ENCODE measurements at places on chromosomes 3 and 15.
A peak's percentile ranks its signal among the peaks of the same experiment; 100 is the strongest.

- H3K36me3 ChIP-seq = no peaks in the 10 kb centered on the region
- H3K4me3 ChIP-seq = no peak overlapping the region
- H3K27ac ChIP-seq = no peak overlapping the region
- no peaks in the 10 kb centered on the region for H3K4me1 ChIP-seq
- no peaks in the 10 kb centered on the region for H3K27me3 ChIP-seq
These were observed 76.3 kb downstream of the RAB11A start for GRCh38 chr15:65945616-65946015.

- DNase-seq = peak; percentile 83
- H3K27ac ChIP-seq = peak overlapping the region; percentile 91
- no peaks in the 10 kb centered on the region for H3K27me3 ChIP-seq
- peak overlapping the region; percentile 51 for H3K4me3 ChIP-seq
- H3K36me3 ChIP-seq = peaks cover 26% of the 10 kb centered on the region
These were observed 69.0 kb downstream of the RAB7A start for GRCh38 chr3:128794770-128795649.

DNA sequence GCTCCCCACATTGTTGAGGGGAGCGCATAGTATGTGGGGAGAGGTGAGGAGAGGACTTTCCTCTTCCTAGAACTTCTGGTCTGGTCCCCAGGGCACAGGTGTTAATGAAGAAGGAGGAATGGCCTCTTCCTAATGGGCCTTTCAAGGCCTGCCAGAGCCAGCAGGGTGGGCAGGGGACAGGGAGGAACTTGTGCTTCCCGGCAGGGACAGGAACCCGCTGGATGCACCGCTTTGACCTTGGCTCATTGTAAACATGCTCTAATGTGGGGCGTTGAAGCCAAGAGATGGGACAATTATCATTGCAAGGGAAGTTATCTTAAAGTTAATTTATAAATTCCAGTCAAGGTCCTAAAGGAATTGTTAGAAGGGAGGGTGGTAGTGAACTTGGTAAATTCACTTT is 21.0 kb upstream of the CHRNB4 start:
- no peaks in the 10 kb centered on the region for H3K36me3 ChIP-seq
- no peak overlapping the region for H3K27ac ChIP-seq
- no peak for DNase-seq
- no peak overlapping the region for H3K4me3 ChIP-seq
- peaks cover 6% of the 10 kb centered on the region for H3K4me1 ChIP-seq

DNA sequence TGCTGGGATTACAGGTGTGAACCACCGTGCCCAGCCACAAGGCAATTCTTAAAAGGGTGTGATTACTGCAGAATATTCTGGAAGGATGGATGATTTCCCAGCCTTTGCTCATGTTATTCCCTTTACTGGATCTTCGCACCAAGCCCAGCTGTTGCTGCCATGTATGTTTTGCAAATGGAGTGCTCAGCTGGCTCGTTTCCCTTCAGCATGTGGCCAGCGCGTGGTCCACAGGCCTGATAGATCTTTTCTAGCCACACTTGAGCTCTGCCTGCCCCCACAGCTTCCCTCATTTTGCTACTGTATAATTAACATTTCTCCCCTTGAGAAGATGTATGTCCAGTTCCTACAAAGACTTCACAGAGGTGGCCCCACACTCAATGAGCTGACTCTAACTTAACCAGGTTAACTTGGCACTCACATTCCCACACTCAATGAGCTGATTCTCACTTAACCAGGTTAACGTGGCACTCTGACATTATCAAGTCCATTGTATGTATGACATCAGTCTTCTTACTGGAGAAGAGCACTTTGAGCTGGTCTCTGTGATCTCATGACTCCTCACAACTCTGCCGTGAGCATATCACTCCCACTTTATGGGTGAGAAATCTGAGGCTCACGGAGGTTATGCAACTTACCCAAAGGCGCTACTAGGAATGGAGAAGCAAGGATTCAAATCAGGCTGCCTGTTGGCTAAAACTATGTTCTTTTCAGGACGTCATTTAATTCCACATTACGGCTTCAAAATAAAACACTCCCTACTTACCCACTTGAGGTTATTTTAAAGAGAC is 49.2 kb downstream of the TM4SF4 start:
- no peaks in the 10 kb centered on the region for H3K36me3 ChIP-seq
- no peak for DNase-seq
- H3K27me3 ChIP-seq = peaks cover 6% of the 10 kb centered on the region
- H3K27ac ChIP-seq = no peak overlapping the region

DNA sequence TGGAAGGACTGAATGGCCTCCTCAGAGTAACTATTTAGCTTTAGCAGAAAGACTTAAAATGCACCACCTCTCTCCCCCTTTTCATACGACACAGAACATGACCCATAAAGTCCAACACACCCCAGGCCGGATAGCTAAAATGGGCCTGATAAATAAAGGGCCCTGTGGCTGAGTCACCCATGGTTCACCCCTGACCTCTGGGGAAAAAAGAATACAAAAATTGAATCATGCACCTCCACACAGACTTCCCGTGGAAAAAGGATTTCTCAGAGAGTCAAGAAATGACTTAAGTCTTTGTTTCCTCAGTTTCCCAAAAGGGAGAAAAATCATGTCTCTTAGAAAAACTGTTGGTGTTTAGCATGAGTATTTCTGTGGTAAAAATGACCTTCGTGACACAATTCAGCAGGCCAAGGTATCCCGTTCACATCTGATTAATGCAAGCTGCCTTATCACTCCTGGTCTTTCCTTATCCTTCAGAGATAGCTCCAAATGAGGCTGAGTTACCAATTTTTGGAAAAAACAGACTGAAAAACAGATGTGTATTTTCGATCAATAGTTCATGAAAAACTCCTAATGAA is 34.0 kb upstream of the ARHGEF3 start:
- H3K4me3 ChIP-seq = no peak overlapping the region
- no peak for DNase-seq
- no peaks in the 10 kb centered on the region for H3K27me3 ChIP-seq
- H3K27ac ChIP-seq = no peak overlapping the region
- H3K36me3 ChIP-seq = peaks cover 1% of the 10 kb centered on the region
- H3K4me1 ChIP-seq = peaks cover 47% of the 10 kb centered on the region

DNA sequence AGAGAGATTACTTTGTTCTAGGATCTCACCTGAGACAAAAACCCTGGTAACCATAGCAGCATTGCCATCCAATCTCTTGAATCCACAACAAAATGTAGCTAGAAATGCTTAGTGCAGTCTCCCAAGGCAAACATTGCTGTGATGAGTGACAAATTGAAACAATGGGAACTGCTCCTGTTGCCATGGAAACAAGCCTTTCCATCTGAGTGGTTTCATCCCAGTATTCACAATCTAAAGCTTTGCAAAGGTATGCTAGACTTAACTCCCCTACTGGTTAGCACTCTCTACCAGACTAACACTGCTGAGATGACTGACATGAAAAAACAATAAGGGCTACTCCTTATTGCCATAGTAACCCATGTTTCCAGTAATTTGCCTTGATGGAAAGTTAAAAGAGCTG is 172.6 kb upstream of the CNTN3 start:
- DNase-seq = no peak
- H3K27me3 ChIP-seq = no peaks in the 10 kb centered on the region
- H3K27ac ChIP-seq = no peak overlapping the region

DNA sequence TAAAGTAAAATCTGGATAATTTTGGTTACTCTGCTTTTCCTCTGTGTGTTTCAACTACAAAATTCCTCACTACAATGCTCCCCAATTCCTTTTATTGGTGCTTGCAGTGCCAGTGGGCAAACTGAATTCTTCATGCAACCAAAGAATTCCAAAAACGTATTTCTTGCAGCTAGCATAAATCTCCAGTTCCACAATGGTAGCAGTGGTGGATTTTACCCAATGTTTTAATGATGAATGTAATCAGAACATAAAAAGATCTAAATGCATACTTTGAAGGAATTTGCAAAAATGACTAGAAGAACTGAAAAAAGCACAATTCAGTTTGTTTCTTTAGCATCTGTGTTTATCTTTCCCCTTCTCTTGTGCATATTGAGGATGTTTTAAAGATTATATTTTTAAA is 359.6 kb upstream of the TPRG1 start:
- H3K4me3 ChIP-seq = no peak overlapping the region
- no peaks in the 10 kb centered on the region for H3K27me3 ChIP-seq
- no peak overlapping the region for H3K27ac ChIP-seq
- no peaks in the 10 kb centered on the region for H3K4me1 ChIP-seq
- no peak for DNase-seq
- H3K36me3 ChIP-seq = peaks cover 10% of the 10 kb centered on the region

- H3K27me3 ChIP-seq = peaks cover 7% of the 10 kb centered on the region
- H3K36me3 ChIP-seq = peaks cover 2% of the 10 kb centered on the region
- DNase-seq = no peak
These were observed 146.0 kb upstream of the SMAD3 start for GRCh38 chr15:66919421-66919820.

DNA sequence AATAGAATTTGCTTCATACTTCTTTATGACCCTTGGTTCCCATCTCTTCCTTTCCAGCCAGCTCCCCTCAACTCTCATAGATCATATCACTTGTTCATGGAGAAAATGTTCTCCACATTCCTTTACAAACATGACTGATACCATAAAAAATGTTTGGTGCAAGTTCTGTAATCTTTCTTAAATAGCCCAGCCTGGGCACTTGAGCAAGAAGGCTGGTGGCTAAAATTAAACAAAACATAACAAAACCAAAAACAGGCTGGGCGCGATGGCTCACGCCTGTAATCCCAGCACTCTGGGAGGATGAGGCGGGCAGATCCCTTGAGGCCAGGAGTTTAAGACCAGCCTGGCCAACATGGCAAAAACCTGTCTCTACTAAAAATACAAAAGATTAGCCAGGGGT is 8.9 kb upstream of the POLR2M start:
- H3K27me3 ChIP-seq = no peaks in the 10 kb centered on the region
- H3K4me1 ChIP-seq = peaks cover 5% of the 10 kb centered on the region
- DNase-seq = no peak
- no peaks in the 10 kb centered on the region for H3K36me3 ChIP-seq

- no peak overlapping the region for H3K4me3 ChIP-seq
- no peaks in the 10 kb centered on the region for H3K27me3 ChIP-seq
- no peak for DNase-seq
- peaks cover 3% of the 10 kb centered on the region for H3K4me1 ChIP-seq
- no peaks in the 10 kb centered on the region for H3K36me3 ChIP-seq
These were observed 476.0 kb upstream of the TBL1XR1 start for GRCh38 chr3:177673112-177673914.

- no peak for DNase-seq
- H3K27me3 ChIP-seq = no peaks in the 10 kb centered on the region
- no peaks in the 10 kb centered on the region for H3K36me3 ChIP-seq
- H3K27ac ChIP-seq = no peak overlapping the region
These were observed 31.4 kb upstream of the MAGEF1 start for GRCh38 chr3:184743248-184743647.

- H3K27ac ChIP-seq = no peak overlapping the region
- no peaks in the 10 kb centered on the region for H3K36me3 ChIP-seq
- H3K27me3 ChIP-seq = peaks cover 20% of the 10 kb centered on the region
- H3K4me1 ChIP-seq = no peaks in the 10 kb centered on the region
These were observed 60.9 kb upstream of the FSIP1 start for GRCh38 chr15:39843565-39843964.

DNA sequence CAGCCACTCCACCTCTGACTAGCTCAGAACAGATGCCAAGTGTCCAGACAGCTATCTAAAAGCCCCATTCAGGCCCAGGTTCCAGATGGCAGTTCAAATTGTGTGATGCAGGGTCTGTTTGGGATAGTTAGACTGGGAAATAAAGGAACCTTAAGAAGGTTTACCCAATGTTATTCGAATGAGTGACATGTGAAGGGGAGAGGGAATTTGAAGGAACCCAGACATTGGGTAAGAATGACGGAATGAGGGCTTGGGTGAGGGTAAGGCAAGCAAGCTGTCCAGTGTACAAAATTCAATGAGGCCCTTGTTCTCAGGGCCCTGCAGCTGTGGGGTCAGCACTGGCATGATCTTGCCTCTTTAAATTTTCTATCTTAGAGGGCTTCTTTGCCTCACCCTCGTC is 34.1 kb downstream of the ATP13A5 start:
- H3K27ac ChIP-seq = no peak overlapping the region
- H3K36me3 ChIP-seq = no peaks in the 10 kb centered on the region
- no peak for DNase-seq
- H3K4me1 ChIP-seq = no peaks in the 10 kb centered on the region

- DNase-seq = no peak
- H3K27ac ChIP-seq = no peak overlapping the region
- H3K36me3 ChIP-seq = peaks cover 28% of the 10 kb centered on the region
These were observed 10.6 kb downstream of the RPS27L start for GRCh38 chr15:63146684-63147083.

- H3K4me3 ChIP-seq = no peak overlapping the region
- H3K27ac ChIP-seq = no peak overlapping the region
- DNase-seq = no peak
- H3K27me3 ChIP-seq = peaks cover 26% of the 10 kb centered on the region
These were observed 3.3 kb downstream of the C3orf70 start for GRCh38 chr3:185149591-185149990.

DNA sequence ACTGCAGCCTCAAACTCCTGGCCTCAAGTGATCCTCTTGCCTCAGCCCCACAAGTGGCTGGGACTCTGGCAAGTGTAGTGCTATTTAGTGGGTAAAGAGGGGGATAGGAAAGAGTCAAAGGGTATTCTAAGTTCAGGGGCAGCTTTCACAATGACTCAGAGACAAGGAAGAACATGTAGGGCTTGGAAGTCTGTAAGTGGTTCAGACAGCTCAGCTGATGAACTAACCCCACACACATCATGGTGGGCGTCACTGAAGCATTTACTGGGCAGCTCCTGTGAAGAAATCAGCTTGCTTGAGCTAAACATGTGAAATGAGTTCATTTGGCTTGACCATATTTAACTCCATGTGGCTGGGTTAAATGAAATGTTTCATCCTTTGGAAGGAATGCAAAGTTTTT is 34.6 kb upstream of the THSD4 start:
- no peaks in the 10 kb centered on the region for H3K4me1 ChIP-seq
- DNase-seq = no peak
- H3K27ac ChIP-seq = no peak overlapping the region

DNA sequence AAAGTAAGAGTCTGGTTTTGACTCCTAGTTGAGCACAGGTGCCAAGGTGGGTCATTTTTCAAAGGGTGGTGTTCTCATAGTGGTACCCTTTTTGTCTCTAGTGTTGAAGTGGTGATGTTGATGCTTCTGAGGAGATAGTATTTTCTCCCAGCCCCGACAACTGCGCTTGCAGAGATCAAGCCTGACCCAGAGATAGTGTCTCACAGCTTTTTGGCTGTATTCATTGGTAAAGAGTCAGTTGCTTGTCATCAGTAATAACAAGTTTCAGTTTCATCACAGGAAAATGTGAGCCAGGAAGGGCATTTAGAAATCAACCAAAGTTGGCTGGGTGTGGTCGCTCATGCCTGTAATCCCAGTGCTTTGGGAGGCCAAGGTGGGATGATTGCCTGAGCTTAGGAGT is 139.3 kb downstream of the NFKBIZ start:
- H3K27me3 ChIP-seq = no peaks in the 10 kb centered on the region
- H3K4me1 ChIP-seq = peaks cover 21% of the 10 kb centered on the region
- H3K36me3 ChIP-seq = no peaks in the 10 kb centered on the region
- DNase-seq = peak; percentile 31

- H3K27ac ChIP-seq = no peak overlapping the region
- no peak for DNase-seq
- no peaks in the 10 kb centered on the region for H3K36me3 ChIP-seq
- no peak overlapping the region for H3K4me3 ChIP-seq
- no peaks in the 10 kb centered on the region for H3K4me1 ChIP-seq
These were observed 115.5 kb upstream of the C2CD4B start for GRCh38 chr15:62280625-62281024.

All from activated naive CD4-positive, alpha-beta T cell treated with anti-CD3 and anti-CD28 coated beads for 36 hours (primary cell).